WTC11 (cell line): ENCODE measurements at places on chromosomes 7 and 10.

- no peak for DNase-seq
Observed at GRCh38 chr7:149444287-149444686, 16.6 kb downstream of the ZNF777 start.

- DNase-seq, result no peak
Observed at GRCh38 chr10:87646935-87647334, 12.7 kb upstream of the PAPSS2 start.

DNA sequence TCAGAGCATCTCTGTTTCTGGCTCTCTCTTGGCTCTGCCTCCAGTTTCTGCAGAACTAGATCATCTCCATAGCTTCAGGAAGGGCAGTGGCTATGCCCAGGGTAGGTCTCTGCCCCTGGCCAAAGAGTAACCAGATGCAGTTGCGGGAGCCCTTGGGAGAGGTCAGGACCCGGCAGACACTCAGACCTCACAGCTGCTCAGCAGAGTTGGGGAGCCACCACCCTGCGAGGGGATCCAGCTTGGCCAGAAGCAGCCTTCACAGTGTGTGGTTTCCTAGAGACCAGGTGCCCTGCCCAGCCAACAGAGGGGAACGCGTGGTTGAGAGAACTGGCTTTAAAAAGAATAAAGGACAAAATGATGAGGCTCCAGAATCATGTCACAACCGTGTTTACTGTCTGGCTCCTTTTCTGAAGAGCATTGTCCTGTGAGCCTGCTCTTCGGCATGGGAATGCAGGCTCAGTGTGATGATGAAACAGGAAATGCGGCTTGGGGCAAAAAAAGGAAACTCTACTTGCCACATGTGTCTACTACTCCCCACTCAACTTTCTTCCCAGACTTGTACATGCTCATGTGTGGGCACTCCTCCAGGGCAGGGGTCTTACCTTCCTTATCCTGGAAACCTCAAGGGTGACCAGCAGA is 243.1 kb downstream of the INHBA start:
- DNase-seq, result no peak

DNA sequence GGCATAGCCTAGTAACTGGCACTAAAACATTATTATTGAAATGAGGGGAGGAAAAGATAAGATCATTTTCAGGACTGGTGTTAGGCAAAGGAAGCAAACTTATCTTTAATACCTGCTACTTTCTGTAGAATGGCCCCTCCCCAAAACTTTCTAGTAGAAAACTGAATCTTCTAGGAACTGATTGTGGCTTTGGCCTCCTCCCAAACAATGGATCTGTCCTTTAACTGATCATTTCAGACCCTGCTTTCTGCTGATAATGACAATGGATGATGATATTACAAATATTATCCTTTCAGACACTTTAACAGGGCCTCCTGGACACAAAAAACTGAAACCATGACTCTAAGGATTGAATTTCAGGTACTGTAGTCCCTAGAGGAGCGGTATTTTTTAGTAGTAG is 55.1 kb downstream of the EZH2 start:
- no peak for DNase-seq

DNA sequence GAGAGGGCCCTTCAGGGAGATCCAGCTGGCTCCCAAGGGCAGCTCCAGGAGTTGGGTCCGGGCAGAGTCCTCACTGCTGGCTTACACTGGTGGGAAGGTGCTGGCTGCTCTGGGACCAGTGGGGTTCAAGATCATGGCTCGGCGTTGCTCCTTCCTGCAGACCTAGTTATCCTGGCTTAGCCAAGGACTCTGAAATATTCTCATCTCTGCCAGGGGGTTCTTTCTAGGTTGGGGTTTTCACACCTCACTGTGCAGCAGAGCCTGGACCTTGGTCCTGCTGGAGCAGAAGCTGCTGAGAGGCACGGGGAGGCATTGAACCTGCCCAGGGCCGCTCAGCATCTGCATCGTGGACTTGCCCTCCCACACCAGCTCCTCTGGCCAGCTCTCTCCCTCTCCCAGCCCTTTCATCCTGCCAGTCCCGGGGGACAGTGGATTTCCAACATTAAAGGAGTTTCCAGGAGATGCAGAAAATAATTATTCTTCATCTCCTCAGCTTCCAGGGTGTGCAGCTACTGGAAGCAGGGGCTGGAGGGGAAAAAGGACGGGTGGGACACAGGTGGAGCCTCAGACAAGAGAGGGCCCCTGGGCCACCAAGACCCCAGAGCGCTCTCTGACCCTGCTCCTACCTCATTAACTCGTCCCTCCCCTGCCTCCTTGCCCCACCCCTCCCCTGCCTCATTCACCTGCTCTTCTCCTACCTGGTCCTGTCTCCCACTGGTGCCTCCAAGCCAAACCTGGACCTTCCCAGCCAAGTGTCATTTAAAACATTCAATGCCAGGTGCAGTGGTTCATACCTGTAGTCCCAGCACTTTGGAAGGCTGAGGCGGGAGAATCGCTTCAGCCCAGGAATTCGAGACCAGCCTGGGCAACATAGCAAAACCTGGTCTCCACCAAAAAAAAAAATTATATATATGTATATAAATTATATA is 42.5 kb downstream of the JAKMIP3 start:
- DNase-seq, result no peak

GRCh38 chr10:11757454-11757820 is 15.3 kb downstream of the ECHDC3 start:
- DNase-seq, result no peak

GRCh38 chr7:37432281-37432920 is 16.3 kb downstream of the ELMO1 start:
- no peak for DNase-seq

DNA sequence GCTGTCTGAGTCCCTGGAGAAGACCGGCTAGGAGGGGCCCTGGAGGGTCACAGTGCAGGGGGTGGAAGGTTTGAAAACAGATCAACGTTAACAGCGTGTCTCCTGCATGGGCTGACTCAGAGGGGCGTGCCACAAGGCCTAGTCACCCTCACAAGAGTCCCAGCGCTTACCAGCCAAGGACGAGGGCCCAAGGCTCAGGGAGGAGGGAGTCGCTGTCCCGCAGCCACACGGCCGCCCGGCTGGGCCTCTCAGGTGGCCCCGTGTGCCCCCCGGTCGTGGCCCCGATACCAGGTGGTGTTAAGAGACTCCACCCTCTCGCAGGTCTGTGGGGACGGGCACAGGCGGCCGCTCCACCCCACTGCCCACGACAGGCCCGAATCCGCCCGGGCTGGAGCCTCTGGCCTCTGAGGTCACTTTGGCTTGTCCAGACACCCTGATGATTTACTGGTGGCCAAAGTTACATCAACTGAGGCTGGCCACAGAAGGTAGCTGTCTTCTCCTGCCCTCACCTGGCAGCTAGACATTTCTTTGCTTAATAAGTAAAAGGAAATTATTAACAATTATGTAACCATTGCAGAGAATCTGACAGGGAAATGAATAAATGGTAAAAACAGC is 34.0 kb downstream of the FAM20C start:
- DNase-seq, result no peak

GRCh38 chr7:102832674-102833073 is 80.1 kb upstream of the LRRC17 start:
- no peak for DNase-seq

- no peak for DNase-seq
Observed at GRCh38 chr10:48500771-48501170, 104.1 kb downstream of the ARHGAP22 start.

- DNase-seq, result no peak
Observed at GRCh38 chr7:47147213-47147631, 434.7 kb downstream of the TNS3 start.

DNA sequence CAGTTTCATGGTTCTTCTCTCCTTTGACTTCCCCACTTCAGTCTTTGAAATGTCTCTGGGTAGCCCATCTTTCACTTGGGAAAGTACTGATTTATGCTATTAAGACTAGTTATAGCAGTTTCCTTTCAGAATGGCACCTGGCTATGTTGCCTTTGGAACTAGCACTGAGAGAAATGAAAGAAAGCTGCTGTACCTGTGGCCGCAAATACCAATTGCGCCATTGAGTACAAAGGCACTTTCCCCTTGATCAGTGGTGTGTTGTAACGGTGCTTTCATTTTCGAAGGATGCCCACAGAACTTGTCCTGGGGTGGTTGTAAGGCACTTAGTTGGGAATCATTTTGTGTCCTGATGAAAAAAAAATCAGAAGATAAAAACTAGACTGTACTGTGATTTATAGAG is 16.8 kb downstream of the BUB3 start:
- DNase-seq, result no peak

- DNase-seq, result no peak
Observed at GRCh38 chr7:104175361-104175984, 32.3 kb downstream of the ORC5 start.

DNA sequence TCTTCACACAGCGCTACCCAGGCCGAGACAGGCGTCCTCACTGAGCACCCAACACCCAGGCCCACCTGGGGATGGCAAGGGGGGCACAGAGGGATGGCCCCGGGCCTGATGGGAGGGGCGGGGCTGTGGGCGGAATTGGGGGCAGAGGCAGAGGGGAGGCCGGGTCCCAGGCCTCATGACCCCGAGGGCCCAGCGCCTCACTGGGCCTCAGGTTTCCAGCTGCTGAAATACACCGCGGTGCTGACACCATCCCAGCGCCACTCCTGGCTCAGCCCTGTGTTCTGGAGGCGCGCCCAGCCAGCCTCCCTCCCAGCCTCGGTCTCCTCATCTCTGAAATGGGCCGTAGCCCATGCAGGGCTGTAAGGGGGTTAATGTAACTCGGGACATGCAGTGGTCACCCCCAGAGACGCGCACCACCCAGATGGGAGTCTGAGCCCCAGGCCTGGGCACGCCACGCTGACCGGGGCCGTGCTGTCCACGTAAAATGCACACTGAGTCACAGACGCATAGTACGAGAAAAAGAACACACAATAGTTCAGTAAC is 82.3 kb downstream of the UNCX start:
- DNase-seq, result no peak

DNA sequence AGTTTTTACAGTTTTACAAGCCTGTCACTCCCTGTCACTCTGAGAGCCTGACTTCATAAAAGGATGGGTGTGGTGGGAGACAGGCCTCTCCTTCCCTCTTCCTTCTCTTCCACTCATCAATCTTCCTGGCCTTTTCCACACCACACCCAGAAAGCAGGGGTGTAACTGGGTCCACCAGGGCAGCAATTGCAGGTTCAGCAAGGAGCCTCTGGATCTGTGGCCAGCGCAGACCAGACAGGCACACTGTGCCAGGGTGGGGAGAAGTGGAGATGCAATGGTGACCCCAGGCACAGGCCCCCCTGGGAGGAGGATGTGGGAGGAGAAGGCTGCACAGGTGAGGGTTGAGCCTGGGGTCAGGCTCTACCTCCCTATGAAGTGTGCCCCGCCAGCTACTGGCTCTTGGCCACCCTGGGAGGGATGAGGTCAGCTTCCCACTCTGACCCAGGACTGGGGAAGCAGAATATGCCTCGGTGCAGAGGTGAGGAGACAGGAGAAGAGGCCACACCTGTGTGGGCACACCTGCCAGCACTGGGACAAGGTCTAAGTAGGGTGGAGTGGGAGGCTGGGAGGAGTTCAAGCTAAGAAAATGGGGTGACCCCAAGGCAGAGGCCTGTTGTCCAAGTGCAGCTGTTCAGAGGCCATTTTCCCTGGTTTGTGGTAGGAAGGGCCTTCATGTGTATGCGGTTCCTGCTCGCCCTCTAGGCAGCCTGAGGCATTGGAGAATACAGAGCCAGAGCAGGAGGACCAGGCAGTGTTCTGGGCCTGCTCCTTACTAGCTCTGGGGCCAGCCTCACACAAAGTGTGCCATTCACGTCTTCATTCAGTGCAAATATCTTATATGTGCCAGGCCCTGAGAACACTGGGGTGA is 20.2 kb upstream of the TMEM72 start:
- DNase-seq, result no peak

DNA sequence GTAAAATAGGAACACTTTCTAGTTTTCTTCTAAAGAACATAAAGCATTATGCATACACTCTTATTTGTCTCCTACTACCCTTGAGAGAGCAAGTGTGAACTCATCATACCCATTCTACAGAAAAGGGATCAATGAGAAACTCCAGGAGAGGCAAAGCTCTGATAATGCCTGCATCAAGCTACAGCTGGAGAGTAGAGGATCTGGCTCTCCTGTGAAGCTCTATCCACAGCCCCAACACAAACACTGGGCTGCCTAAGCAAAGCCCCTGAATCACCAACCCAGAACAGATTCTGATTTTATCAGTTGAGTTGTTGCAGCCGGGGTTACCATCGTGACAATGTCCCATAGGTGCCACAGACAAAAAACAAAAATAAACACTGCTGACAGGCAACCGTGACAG is 74.9 kb downstream of the NUDCD3 start:
- no peak for DNase-seq

DNA sequence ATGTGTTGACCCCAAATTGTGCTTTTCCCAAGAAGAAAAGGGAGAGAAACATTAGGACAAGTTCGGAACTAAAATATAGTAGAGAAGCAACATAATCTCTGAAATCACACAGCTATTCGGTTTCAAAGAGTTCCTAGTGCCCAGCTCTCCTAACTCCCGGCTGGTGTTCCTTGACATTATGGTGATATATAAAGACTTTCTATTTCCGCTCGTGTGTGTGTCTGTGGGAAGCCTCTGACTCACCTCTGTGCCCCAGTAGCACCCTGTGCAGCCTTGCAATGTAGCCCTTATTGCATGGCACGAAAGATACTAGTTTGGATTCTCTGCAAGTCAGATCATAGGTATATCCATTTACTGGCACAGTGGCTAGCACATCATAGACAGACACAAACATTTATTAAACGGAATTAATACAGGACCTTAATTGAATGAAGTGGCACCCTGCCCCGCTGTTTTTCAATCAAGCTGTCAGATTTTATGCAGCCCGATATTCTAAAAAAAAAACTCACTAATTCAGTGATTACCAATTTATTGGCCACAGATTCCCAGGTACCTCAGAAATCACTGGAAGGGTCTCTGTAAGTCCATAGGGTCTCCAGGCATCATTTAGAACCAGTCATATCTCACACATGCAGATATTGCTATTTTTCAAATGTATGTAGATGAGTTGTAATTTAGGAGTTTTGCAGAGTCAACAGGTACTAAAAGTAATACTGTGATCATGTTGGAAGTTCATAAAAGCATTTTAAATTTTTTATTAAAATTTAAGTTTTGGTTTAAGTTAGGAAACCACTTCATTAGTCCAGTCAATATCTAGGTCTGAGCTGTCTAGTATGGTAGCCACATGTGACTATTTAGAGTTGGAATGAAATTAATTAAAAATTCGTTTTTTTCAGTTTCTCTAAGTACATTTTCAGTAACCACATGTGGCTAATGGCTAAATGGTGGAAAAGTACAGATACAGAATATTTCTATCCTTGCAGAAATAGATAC is 43.3 kb downstream of the SFTPD start:
- no peak for DNase-seq

DNA sequence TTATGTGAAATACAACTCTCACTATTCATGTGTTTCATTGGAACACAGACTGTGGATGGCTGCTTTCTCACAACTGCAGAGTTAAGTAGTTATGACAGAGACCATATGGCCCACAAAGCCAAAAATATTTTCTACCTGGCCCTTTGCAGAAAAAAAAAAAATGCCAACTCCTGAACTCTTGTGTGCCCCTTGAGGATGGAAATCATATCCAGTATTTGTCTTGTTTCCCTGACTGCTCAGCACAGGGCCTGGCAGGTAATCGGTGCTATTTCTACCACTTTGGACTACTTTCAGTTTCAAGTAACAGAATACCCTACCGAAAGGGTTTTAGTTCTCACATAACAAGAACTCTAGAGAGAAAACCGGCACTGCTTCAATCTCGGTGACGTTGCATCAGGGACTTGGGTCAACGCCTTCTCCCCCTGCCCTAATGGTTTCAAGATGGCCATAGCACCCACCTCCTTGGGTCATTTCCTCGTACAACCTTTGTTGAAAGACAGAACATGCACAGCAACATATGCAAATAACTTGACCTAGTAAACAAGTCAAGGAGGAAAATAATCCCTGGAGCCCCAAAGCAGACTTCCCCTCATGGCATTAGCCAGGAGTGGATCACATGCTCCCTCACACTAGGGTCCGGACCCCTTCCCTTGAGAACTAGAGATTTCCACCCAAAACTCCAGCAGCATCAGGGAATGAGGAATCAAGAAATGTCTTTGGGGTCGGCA is 11.8 kb upstream of the GPNMB start:
- DNase-seq, result no peak
